ENCODE measurements at places on chromosomes 16 and 17. TPM values are rescaled to one million over a fixed set of nuclear protein-coding genes. Genes with fewer than 3 reads are reported as not detected.

DNA sequence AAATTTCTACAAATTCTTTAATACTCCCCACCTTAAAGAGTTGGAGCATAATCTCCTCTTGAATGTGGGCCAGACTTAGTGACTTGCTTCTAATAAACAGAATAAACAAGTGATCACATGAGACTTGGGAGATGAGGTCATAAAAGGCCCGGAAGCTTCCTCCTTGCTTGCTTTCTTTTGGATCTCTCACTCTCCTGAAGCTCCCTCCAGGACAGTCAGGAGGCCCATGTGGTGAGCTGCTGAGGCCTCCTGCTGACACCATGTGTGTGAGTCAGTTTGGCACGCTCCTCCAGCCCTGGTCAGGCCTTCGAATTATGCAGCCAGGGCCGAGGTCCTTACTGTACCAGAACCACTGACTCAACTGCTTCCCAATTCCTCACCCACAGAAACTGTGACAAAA, 53.2 kb downstream of the NDEL1 start:
- peak; percentile 95 for DNase-seq

DNA sequence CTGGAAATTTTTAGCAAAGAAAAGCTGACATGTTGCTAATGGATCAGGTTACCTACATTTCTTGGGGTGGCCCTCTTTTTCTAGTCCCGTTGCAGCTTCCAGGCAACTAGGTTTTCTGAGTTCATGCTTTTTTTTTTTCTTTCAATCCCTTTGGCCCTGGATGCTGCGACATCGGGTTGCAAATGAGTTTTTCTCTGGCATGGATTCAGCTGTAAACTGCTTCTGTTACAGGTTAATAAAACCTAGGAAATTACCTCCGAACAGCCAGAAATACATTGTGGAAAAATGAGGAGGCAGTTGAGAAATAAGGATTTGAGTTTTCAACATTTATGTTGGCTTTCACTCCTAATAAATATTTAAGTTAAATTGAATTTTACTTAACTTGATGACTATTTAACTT, 149.8 kb upstream of the MAF start:
- no peak for DNase-seq

GRCh38 chr16:66274335-66275110, 92.0 kb upstream of the CDH5 start:
- DNase-seq: peak; percentile 36

DNA sequence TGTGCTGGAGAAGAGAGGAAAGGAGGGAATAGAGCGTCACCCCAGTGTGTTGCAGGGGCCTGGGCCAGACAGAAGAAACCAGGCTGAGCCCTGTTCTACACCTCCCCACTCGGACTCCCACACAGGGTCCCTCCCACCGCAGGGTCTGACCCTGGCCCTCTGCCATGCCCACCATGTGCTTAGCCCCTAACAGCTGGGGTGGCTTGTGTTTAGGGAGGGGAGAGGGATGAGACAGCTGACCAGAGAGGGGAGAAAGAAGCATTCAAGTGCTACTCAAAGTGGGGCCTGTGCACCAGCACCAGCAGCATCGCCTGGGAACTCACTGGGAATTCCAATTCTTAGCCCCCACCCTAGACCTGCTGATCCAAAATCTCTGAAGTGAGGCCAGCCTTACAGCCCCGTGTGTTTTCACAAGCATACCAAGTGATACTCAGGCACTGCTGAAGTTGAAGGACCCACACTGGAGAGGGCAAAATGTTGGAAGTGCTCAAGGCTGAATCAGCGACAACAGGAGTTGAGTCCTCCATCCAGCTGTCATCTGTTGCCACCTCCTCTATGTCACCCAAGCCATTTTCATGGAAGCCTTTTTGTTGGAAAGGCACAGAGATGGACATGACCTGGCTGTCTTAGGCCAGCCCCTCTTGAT, 47.0 kb downstream of the FZD2 start:
- peak; percentile 29 for DNase-seq

- peak; percentile 84 for DNase-seq
Observed at GRCh38 chr17:42322382-42323267, 34.3 kb downstream of the STAT5A start.

GRCh38 chr16:68749432-68749831, 12.3 kb downstream of the CDH1 start:
- no peak for DNase-seq

DNA sequence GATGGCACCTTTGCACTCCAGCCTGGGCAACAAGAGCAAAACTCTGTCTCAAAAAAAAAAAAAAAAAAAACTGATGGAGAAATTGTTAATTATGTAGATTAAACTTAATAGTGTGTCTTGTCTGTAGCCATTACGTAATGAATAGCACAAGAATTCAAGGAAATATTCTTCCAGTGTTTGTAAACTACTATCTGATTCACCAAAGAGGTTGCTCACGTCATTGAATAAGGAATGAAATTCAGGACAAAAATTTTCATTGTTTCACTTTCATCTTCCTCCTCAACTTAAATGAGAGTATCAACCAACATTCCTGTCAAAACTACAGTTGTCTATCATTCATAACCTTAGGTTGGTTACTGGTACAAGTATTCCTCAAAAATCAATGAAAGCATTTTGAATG, 30.7 kb upstream of the MYO18A start:
- DNase-seq: no peak

- no peak for DNase-seq
Observed at GRCh38 chr16:79839466-79840341, 239.2 kb upstream of the MAF start.

- DNase-seq: no peak
Observed at GRCh38 chr16:50685462-50686063, 4.5 kb upstream of the SNX20 start.

DNA sequence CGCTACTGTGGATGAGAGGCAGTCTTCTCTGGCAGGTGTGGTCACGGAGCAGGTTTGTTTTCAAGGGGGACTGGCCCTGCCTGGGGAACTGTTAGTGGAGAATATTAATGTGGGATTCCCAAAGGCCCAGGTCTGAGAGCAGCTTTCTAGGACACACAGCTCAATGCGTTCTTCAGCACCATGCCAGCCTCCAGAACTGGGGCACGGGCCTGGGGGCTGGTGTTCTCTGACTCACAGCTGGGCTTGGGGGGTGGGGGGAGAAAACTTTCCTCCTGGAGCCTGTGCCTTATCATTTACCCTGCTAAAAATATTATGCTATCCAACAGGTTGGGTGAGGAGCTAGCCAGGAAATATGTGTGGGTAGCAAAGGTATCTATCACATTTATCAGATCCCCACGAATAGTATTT, 13.5 kb upstream of the LHX1 start:
- no peak for DNase-seq

DNA sequence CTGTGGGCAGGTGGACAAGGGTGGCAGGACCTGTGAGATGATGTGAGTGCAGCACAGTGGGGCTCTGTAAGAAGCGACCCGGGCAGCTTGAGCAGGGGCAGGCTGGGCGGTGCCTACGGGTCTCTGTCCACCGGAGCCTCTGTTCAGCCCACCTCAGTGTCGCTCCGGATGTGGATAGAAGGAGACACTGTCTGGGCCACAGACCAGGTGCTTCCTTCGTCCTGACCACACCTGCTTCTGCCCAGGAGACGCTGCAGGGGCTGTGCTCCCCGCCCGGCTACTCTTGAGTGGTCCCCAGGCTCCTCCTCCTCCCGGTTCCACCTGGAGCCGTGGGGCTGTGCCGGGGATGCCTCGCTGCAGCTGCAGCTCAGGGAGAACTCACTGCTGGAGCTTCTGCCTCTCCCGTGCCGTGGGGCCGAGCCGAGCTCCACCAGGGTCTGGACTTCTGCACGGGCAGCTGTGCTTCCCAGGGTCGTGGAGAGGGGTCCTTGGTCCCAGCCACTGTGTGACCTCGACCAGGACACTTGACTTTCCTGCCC, 21.5 kb downstream of the METRNL start:
- DNase-seq: no peak

DNA sequence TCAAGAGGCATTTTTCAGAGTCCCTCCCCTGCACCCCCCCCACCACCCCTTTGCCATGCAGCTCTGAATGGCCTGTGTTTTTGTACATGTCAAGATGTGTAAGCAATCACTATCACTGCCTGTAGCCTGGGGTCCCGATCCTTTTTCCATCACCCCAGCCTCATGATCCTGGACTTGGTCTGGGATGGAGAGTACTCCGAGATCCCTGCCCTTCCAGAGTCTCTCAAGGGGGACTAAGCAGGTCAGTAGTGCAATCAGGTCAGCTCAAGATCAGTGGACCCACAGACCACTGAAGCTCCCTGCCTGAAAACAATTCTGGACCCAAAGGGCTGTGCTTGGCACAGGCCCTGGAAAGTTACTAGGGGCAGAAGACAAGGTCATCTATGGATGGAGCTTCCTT, 7.5 kb upstream of the GJD3 start:
- DNase-seq: no peak

DNA sequence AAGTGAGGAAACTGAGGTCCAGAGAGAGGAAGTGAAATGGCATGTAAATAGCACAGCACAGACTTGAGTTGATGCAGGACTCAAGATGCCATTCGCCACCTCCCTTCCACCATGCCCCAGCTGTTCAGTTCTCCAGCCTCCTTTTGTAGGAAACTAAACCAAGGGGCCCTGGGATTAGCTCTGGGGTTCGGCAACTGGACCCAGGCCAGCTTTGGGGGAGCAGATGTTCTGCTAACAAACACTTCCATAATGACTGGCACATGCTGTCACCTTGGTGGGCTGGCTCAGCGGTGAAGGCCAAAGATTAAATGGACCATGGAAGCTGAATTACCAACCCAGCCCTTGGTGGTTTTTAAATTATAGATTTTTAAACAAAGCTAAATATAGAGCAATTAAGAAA, 77.0 kb downstream of the IRX6 start:
- no peak for DNase-seq

- DNase-seq: no peak
Observed at GRCh38 chr17:7317161-7317803, 2.1 kb upstream of the GPS2 start.

DNA sequence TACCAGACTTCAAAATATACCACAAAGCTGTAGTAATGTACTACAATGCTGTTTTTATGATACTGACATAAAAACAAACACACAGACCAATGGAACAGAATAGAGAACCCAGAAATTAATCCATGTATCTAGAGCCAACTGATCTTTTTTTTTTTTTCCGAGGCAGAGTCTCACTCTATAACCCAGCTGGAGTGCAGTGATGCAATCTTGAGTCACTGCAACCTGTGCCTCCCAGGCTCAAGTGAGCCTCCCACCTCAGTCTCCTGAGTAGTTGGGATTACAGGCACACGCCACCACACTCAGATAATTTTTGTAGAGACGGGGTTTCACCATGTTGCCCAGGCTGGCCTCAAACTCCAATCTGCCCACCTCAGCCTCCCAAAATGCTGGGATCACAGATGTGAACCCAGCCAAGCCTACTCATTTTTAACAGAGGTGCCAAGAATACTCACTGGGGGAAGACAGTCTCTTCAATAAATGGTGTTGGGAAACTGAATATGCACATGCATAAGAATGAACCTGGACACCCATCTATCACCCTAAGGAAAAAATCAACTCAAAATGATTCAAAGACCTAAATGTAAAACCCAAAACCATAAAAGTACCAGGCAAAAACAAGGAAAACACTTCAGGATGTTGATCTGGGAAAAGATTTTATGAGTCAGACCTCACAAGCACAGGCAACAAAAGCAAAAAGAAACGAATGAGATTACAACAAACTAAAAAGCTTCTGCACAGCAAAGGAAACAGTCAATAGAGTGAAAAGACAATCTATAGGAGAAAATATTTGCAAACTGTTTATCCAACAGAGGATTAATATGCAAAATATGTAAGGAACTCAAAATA, 63.1 kb downstream of the STX8 start:
- peak; percentile 67 for DNase-seq

GRCh38 chr16:79093554-79093967, 507.0 kb downstream of the MAF start:
- DNase-seq: no peak

DNA sequence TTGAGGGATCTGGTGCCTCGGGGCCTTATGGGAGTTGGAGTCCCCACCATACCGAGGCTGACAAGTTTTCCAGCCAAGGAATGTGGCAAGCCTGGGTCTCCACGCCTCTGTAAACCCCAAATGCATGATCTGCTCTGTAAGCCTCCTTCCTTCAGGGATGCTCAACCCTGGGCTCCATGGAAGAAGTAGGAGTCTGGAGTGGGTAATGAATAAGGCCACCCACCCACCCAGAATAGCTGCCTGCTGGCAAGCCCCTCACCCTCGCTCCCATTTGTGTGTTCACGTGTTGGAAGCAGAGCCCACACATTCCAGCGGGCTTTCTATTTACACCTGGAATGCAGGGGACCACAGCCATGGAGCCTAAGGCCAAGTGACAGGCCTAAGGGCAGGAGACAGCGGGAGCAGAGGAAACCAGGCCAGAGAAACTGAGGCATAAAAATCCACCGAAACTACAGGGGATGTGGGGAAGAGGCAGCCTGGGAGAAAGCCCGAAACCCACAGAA, 4.4 kb downstream of the DLG4 start:
- no peak for DNase-seq

DNA sequence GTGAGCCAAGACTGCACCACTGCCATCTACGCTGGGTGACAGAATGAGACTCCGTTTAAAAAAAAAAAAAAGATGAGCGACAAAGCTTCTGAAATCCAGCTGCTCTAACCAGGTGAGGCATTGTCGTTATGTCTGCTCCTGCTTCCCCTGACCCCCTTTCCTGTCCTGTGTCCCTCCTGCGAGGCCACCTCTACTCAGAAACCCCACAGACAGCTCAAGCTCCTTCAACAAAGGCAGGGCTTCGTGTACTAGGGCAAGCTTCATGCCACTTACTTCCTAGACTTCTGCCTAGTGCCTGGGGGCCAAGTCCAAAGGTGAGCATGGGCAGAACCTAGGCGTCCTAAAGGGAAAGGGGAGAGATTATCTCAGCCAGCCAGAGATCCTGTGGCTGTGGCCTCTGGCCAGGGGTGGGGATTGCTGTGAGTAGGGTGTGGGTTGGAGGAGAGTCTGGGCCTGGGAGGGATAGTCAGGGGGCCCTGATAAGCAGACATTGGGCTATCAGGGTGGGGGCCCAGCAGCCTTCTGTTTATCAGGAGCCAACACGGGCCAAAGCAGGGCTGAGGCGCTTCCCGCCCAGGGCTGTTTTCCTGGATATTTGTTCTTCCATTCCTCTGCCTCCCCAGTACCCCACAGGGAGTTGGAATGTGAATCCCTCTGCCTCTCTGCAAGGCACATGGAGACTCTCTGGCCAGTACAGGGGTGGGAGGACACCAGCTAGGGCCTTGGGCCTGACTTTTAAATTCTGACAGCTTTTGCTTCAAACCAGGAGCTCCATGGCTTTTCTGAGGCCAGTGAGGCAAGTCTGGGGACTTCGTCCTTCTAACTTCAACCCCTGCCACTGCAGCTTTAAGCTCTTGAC, 10.4 kb downstream of the ERAL1 start:
- DNase-seq: no peak

- no peak for DNase-seq
Observed at GRCh38 chr17:69447726-69448125, 33.2 kb downstream of the MAP2K6 start.

ST6GALNAC1 gene
- total RNA-seq: not detected

UNK gene
- total RNA-seq: 18.8 TPM

APOBR gene
- total RNA-seq: not detected

KCNG4 gene
- total RNA-seq: not detected

FN3K gene
- 0.23 TPM for total RNA-seq

DCTN5 gene
- 68.8 TPM for total RNA-seq

B4GALNT2 gene
- total RNA-seq: not detected

CPHXL2 gene
- total RNA-seq: not detected

GRIN2C gene
- not detected for total RNA-seq

TEKT1 gene
- not detected for total RNA-seq

All from LHCN-M2 (cell line).